ENCODE measurements at places on chromosomes 13 and 19.

- no peak for DNase-seq
Observed at GRCh38 chr19:16456652-16457194, 15.0 kb downstream of the EPS15L1 start.

- no peak for DNase-seq
Observed at GRCh38 chr19:5718037-5718578, 1.8 kb downstream of the LONP1 start.

- DNase-seq: no peak
Observed at GRCh38 chr13:64925727-64926126, 2304.4 kb downstream of the PCDH9 start.

DNA sequence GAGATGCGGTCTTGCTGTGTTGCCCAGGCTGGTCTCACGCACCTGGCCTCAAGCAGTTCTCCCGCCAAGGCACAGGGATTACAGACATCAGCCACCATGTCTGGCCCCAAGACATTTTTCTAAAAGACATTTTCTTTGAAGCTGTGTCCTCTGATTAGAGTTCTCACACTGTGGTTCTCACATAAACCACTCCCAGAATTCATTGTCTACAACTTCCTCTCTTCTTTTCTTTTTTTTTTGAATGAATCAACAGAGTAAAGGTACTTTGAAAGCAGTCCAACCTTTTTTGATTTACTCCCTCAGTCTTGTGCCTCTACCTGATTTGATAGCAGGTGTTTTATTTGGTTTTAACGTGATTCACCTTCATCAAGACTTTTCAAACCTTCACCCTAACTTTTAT lies 14.3 kb upstream of the SHD start:
- no peak for DNase-seq
